ENCODE measurements at places on chromosomes 1 and 21. TPM values are rescaled to one million over a fixed set of nuclear protein-coding genes. Genes with fewer than 3 reads are reported as not detected.

The PRPF38B gene
- 14.6 TPM for total RNA-seq

The NBPF6 gene
- total RNA-seq: not detected

The OPTC gene
- not detected for total RNA-seq

The MROH9 gene
- not detected for total RNA-seq

The GUCA2B gene
- total RNA-seq: not detected

The S100B gene
- 0.62 TPM for total RNA-seq

The LY9 gene
- total RNA-seq: not detected

The LMX1A gene
- not detected for total RNA-seq

The GOLT1A gene
- total RNA-seq: not detected

The OVAAL gene
- not detected for total RNA-seq

The C1orf185 gene
- total RNA-seq: not detected

The E2F2 gene
- total RNA-seq: 0.15 TPM

The KRTAP19-3 gene
- not detected for total RNA-seq

The SLC25A34 gene
- total RNA-seq: 0.06 TPM
